NCI-H187 (cell line): ENCODE measurements at places on chromosomes 11 and 22.

DNA sequence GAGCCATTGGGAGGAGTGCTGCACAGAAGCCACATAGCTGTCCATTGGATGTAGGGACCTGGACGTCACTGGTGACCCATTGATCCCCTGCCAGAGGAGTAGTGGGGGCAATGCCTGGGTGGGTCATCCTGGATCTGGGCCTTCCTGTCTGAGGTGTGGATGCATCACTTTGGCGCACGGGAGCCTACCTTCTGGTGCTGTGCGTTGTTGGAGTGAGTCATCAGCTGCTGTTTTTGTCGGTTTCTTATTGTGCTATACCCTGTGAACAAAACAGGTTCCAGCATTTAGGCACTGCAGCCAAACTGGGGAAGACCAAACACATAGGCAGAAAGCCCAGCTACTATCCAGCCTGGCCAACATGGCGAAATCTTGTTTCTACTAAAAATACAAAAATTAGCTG is 3.2 kb downstream of the TAF6L start:
- DNase-seq = no peak

GRCh38 chr11:103488031-103488461 is 378.8 kb downstream of the DYNC2H1 start:
- no peak for DNase-seq

GRCh38 chr22:40116496-40117200 is 61.1 kb upstream of the TNRC6B start:
- DNase-seq = no peak

- no peak for DNase-seq
These were observed 3.4 kb upstream of the ASCL2 start for GRCh38 chr11:2273771-2274170.

GRCh38 chr11:109770323-109770722 is 322.9 kb upstream of the ZC3H12C start:
- no peak for DNase-seq

DNA sequence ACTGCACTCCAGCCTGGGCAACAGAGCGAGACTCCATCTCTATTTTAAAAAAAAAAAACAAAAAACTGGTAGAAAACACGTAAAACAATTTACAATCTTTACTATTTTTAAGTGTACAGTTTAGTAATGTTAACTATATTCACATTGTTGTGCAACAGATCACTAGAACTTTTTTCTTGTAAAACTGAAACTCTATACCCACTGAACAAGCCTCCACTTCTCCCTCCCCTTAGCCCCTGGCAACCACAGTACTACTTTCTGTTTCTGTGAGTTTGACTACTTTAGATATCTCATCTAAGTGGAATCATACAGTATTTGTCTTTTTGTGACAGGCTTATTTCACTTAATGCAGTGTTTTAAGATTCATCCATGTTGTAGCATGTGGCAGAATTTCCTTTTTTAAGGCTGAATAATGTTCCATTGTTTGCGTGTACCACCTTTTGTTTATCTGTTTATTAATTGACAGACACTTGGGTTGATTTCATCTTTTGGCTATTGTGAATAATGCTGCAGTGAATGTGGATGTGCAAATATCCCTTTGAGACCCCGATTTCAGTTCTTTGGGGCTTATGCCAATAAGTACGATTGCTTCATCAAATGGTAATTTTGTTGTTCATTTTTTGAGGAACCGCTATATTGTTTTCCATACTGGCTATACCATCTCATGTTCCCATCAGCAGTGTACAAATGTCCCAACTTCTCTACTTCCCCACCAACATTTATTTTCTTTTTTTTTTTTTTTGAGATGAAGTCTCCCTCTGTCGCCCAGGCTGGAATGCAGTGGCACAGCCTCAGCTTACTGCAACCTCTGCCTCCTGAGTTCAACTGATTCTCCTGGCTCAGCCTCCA is 11.0 kb downstream of the DDB2 start:
- no peak for DNase-seq

DNA sequence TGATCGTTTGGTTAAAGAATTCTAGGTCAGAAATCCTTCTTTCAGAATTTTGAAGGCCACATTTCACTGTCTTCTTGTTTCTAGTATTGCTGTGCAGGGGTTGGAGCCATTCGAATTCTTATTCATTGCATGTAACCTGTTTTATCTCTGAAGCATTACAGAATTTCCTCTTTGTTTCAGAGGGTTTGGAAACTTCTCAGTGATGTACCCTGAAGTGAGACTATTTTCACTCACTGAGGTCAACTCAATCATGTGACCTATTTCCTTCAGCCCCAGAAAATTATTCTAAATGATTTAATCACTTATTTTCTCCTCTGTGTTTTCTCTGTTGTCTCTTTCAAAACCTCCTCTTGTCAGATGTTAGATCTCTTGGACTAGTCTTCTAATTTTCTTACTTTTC is 147.8 kb downstream of the ENTHD1 start:
- no peak for DNase-seq

GRCh38 chr11:12278766-12279671 is 98.4 kb upstream of the PARVA start:
- DNase-seq = no peak

- no peak for DNase-seq
These were observed 9.4 kb upstream of the CASP12 start for GRCh38 chr11:104907521-104908185.

- DNase-seq = no peak
These were observed 1104.4 kb upstream of the CCDC90B start for GRCh38 chr11:84390441-84391078.

GRCh38 chr11:65497141-65498041 is 1.5 kb upstream of the MALAT1 start:
- DNase-seq = peak; percentile 98
